LoVo (cell line): ENCODE measurements at places on chromosomes 2 and 18.

DNA sequence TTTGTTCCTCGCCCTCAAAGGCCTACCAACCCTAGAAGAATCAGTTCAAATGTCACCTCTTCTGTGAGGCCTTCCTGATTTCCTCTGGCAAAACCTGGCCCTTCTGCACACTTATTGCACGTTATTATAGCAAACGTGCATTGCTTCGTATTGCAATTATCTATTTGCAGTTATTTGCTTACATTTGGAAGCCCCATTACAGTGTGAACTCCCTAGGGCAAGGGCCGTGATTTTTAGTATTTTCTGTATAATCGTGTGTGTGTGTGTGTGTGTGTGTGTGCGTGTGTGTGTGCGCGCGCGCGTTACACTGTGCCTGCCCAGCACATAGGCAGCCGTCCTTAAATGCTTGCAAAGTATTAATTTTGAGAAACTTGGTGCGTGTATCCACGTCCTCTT lies 460 bp upstream of the SEMA4F start:
- no peak for DNase-seq

DNA sequence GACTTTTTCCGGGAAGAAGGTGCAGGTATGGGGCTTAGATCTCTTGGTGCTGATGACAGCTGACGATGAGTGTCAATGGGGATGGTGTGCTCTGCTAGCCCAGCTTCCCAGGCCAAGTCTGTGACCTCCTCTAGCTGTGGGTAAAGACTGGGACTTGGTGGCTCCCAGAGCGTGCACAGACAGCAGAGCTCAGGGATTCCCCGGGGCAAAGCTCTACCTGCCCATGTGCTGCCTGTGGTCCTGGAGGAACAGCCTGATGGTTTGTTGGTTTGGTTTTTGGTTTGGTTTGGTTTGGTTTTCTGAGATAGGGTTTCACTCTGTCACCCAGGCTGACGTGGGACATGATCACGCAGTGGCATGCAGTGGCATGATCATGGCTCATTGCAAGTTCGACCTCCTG lies 19.2 kb downstream of the ATP6V1B1 start:
- DNase-seq, result no peak

DNA sequence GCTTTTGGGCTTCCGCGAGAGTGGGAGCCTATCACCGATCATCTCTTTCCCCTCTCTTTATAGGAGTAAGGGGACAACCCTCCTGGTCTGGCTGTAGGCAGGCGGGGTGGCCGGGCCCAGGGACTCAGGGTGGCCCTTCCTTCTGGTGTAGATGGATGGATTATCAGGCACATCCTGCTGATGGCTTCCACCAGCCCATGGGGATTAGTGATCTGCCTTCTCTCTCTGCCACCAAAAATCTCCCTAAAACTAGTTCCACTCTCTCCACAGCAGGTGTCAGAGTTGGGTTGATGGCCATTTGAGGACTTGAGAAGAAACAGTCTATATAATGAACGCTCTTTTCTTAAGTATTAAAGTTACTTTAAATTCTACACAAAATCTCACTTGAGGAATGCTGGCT lies 37.4 kb downstream of the NCK2 start:
- no peak for DNase-seq

GRCh38 chr2:206160125-206160806 lies 571 bp downstream of the EEF1B2 start:
- DNase-seq, result peak; percentile 19

DNA sequence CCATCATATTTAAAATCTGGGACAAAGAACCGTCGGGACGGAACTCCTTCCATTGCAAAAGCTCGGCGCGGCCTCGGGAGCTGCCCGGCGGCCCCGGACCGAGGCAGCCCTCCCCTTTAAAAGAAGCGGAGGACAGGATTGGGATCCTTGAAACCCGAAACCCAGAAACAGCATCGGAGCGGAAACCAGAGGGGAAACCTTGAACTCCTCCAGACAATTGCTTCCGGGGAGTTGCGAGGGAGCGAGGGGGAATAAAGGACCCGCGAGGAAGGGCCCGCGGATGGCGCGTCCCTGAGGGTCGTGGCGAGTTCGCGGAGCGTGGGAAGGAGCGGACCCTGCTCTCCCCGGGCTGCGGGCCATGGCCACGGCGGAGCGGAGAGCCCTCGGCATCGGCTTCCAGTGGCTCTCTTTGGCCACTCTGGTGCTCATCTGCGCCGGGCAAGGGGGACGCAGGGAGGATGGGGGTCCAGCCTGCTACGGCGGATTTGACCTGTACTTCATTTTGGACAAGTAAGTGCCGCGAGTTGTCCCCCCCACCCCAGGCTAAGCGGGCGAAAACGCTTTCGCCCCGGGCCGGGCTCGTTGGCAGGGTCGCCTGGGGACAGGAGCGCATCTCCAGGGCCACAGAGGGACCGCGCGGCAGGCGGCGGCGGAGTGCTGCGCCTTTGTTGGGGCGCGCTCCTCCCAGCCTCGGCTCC lies at the start of gene ANTXR1:
Gene ANTXR1 (plus strand): TSS at position 38 of the 698 bp plus-strand sequence. CDS start 321 bp downstream, at position 359.
- DNase-seq, result no peak

- no peak for DNase-seq
Measured at GRCh38 chr2:205405194-205405593, 277.1 kb upstream of the NRP2 start.

DNA sequence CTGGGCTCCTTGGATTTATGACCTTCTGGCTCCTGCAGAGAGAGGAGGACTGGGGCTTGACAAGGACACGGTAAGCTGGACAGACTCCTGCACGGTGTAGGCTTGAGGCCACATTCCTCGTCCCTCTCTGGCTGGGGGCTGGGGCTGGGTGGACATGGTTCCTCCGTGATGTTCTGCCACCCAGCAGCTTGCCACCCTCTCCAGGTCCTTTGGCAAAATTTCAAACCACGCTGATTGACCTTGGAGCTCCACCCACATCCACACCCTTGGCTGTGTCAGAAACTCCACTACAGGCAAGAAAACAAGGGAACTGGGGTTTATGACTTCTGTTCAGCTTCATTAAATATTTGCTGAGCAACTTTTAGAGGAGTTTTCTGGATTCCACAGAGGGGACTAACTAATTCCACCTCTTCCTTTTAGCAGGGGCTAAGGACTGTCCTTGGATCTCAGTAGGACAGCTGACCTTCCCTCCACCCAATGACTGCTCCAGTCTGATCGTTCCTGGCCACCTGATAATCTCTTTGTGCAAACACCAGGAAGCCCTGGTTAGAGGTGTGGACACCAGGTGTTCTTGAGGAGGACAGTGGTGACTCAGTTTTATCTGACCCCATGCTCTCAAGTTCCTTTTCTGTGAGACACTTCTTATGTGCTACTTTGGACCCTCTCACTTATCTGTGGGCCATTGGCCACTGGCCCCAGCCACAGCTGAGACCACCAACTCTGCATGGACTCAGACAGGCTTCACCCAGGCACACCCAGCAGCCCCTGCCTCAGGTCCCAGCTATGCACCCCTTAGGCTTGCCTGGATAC lies 29.3 kb downstream of the GPR55 start:
- peak; percentile 75 for DNase-seq

GRCh38 chr18:48080546-48080945 lies 150.1 kb upstream of the SMAD2 start:
- DNase-seq, result no peak

DNA sequence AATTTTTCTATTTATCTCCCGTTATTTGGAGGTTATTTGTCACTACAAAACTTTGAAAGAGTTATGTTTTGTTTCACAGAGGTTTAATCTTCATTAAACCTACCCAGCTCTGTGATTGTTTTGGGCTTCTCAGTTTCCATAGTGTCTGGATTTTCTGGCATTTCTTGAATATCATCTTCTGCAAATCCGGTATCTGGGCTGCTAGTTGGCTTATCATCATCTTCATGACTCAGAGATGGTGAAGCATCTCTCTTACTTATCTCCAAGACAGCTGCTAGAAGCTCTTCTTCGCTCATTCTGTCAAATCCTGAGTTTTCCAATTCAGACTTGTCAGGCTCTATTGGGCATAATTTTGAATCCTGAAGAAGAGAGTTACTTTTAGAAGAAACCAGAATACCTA lies 55.6 kb downstream of the VIL1 start:
- DNase-seq, result no peak

- peak; percentile 27 for DNase-seq
Measured at GRCh38 chr2:162060532-162060931, 13.5 kb downstream of the DPP4 start.

GRCh38 chr2:119649364-119649917 lies 29.6 kb upstream of the TMEM177 start:
- DNase-seq, result peak; percentile 3

DNA sequence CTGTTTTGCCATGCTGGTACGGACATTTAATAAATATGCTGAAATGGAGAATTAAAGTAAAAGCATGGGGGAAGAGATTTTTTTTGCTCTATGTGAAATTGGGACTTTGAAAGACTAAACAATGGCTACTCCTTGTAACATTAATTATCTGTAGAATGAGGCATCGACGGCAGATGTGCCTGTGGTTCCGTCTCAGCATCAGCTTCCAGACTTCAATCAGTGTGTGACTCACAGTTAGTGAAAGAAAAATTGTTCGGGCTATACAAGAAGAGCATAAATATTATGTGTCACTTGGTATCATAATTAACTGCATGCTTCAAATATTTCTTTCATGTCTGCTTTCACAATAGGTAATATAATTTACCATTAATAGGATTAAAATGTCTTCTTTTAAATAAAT lies 117.0 kb upstream of the SMIM21 start:
- DNase-seq, result no peak

- no peak for DNase-seq
Measured at GRCh38 chr2:9846554-9846953, 3.3 kb downstream of the TAF1B start.

DNA sequence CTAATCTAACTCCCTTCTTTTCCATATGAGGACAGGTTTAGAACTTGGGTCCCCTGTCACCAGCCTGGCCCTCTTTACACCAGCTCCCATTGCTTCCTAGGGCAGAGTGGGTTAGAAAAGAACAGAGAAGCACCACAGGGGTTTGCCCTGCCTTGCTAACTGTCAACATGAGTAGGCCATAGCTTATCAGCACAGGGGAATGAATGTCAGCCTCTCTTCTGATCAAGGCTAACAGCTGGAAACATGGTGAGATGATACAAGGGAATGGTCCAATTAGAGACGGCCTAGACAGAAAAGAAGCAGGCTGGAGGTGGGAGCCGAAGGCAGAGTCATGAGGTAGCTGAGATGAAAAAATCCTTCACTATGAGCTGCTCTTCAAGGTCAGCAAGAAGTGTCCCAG lies 189.4 kb upstream of the ACAA2 start:
- no peak for DNase-seq

DNA sequence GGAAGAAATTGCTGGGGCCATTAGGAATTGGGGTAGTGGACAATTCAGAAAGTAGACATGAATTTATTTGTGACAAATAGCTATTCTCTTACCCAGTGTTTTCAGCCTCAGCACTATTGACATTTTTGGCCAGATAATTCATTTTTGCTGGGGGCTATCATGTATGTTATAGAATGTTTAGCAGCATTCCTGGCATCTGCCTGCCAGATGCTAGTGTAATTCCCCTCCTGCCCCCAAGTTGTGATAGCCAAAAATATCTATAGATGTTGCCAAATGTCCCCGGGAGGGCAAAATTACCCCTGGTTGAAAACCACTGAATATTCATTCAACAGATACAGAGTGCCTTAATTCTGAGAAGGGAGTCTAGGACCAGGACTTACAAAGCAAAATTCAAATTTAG lies 183.6 kb downstream of the BABAM2 start:
- no peak for DNase-seq

DNA sequence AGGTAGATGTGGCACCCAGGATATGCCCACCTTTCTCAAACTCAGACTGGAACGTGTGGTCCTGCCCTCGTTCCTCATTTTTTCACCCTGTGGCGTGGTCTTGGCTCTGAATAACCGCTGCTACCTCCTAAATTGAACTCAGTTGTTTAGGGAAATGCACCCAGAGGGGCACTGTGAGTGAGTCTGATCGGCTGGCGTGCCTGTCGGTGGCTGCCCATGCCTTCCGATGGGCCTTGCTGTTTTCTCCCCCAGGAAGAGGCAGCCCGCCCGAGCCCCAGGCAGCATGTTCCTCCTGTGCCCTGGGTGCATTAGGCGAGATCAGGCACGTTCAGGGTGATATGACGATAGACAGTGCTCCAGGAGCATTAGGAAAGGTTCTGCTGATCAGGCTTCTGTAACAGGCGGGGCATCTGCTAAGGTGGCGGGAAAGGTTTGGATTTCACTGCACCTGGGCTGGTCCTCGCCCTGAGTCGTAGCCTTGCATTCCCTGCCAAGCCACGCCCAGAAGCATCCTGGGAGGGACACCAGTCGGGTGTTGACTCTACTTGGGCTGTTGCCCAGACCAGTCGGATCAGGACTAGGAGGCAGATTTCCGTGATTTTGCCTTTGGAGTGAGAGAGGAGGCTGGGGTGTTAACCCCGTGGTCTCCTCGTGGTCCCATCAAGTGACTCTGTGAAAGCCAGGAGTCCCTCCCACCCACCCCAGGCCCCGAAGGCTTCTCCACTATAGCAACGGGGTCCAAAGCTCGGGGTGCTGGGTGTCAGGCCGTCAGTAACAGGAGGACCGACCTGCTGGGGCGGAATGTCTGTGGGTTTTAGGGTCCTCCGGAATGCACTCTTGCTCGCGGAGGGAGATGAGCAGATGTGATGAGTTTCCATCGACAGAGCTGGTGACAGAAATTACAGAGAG lies 75.1 kb downstream of the SH3BP4 start:
- DNase-seq, result peak; percentile 86

- DNase-seq, result no peak
Measured at GRCh38 chr2:1047485-1047884, 96.8 kb downstream of the SNTG2 start.

GRCh38 chr2:27262379-27263286 lies at the start of gene SLC30A3:
Gene SLC30A3, minus strand, starts transcription at chr2:27263047. Its CDS starts 141 bp downstream, at chr2:27262906.
- DNase-seq, result peak; percentile 76
